ENCODE measurements at places on chromosomes 12 and 14. TPM values are rescaled to one million over a fixed set of nuclear protein-coding genes. Genes with fewer than 3 reads are reported as not detected.

GPD1 gene
- total RNA-seq: 0.47 TPM

CFAP73 gene
- total RNA-seq: 1.3 TPM

PDE3A gene
- total RNA-seq: not detected

B4GALNT3 gene
- 1.2 TPM for total RNA-seq

LRRC10 gene
- not detected for total RNA-seq

FGF6 gene
- not detected for total RNA-seq

PEX5 gene
- 29.7 TPM for total RNA-seq

SRRM4 gene
- total RNA-seq: not detected

HOXC13 gene
- total RNA-seq: not detected

SYNE3 gene
- total RNA-seq: 21.6 TPM

HOTAIR gene
- not detected for total RNA-seq

RND1 gene
- 6.8 TPM for total RNA-seq

NOVA1 gene
- not detected for total RNA-seq

MMP17 gene
- not detected for total RNA-seq

GPRC5D gene
- total RNA-seq: not detected

OR4K2 gene
- total RNA-seq: not detected

ESR2 gene
- total RNA-seq: 0.43 TPM

TC2N gene
- total RNA-seq: 66.2 TPM

ST8SIA1 gene
- 0.84 TPM for total RNA-seq

UBE3B gene
- total RNA-seq: 26.6 TPM

SMCO3 gene
- not detected for total RNA-seq

KRT74 gene
- not detected for total RNA-seq

CLEC14A gene
- total RNA-seq: not detected

INHBC gene
- not detected for total RNA-seq

RERGL gene
- not detected for total RNA-seq

SDR9C7 gene
- total RNA-seq: not detected

PTPRB gene
- total RNA-seq: not detected

FOXG1 gene
- not detected for total RNA-seq

IL22 gene
- not detected for total RNA-seq

WNT1 gene
- total RNA-seq: not detected

MANSC4 gene
- not detected for total RNA-seq

SINHCAF gene
- 158 TPM for total RNA-seq

SERPINA3 gene
- total RNA-seq: not detected

FGF23 gene
- total RNA-seq: not detected

ATN1 gene
- 20.1 TPM for total RNA-seq

PTCSC3 gene
- not detected for total RNA-seq

FAIM2 gene
- 0.17 TPM for total RNA-seq

TEX52 gene
- not detected for total RNA-seq
